ENCODE measurements at places on chromosomes 3 and 15.

DNA sequence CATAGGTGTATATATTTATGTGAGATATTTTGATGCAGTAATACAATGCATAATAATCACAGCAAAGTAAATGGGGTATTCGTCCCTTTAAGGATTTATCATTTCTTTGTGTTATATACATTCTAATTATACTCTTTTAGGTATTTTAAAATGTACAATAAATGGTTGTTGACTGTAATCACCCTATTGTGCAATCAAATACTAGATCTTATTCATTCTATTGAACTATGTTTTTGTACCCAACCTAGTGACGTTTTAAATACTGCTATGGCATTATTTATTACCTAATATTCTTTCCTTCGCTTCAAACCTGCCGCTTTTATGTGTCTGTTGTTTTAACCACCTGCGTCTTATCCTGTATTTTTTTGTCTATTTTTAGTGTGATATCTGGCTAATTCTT lies 132.4 kb downstream of the ADAMTSL3 start:
- DNase-seq, result no peak

- DNase-seq, result no peak
Observed at GRCh38 chr3:126826693-126827092, 122.7 kb downstream of the CHCHD6 start.

DNA sequence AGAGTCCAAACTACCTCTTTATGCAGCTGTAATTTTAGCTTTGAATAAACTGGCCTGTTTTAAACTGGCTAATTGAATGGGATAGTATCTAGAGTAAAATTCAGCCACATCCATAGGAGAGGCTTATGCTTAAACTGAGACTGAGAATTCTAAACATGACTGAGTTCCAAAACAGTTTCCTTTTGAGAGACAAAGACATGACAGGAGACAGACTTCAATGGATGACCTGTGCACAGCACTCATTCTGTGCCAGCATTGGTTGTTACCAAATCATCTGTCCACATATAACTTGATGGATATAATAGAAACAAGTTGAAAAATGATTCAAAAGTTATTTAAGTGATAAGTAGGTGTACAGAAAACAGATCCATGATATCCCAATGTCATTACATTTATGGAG lies 20.9 kb downstream of the IL12A start:
- no peak for DNase-seq

GRCh38 chr15:26358708-26359107 lies 414.2 kb downstream of the GABRB3 start:
- no peak for DNase-seq

- no peak for DNase-seq
Observed at GRCh38 chr3:16410659-16411058, 102.8 kb downstream of the RFTN1 start.

DNA sequence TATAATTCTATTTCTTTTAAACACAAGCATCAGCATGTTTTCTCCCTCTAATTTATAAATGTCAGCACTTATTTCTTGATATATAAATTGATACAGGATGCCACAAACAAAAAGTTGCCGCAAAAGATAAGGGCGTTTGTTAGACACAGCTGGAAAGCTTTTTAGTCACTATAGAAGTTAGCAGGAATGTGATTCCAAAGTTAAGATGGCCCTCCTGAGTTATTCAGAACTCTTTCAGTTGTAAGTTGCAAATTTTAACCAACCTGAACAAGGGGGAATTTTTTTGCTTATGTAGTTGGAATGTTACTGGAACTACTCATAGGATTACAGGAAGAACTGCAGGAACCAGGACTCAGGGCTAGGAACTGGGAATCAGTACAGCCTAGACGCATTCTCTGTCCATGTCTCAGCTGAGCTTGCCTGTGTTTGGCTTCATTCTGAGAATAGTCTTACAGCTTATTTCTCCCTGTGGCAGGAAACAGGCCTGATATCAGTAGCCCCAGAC lies 166.3 kb downstream of the VGLL4 start:
- no peak for DNase-seq

GRCh38 chr3:79310016-79310415 lies 457.8 kb downstream of the ROBO1 start:
- no peak for DNase-seq

DNA sequence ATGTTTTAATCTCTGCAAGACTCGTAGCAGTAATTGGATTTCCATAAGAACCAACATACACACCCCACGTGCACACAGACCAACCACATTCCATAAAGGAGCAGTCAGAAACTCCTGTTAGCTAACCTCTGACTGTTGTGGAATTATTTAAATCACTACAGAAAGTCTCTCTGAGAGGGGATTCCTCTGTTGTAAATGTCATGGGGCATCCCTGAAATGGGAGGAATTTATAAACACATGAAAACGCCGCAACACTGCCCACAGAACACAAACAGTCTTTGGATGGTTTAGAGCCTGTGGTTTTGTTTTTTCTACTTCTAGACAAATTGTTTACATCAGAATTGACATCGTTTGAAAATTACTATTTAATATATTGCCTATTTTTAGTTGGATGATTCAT lies 740.1 kb upstream of the GRM7 start:
- no peak for DNase-seq
